Activated CD8-positive, alpha-beta T cell treated with anti-CD3 and anti-CD28 coated beads for 36 hours (primary cell): ENCODE measurements at places on chromosomes 7 and 10. TPM values are rescaled to one million over a fixed set of nuclear protein-coding genes. Genes with fewer than 3 reads are reported as not detected.
A peak's percentile ranks its signal among the peaks of the same experiment; 100 is the strongest.

MUC3A gene
- not detected for total RNA-seq

RAPGEF5 gene
- total RNA-seq: 0.99 TPM

POMZP3 gene
- 14.3 TPM for total RNA-seq

DNAH11 gene
- total RNA-seq: 2.7 TPM

STX1A gene
- total RNA-seq: 11.4 TPM

PWWP2B gene
- total RNA-seq: 6.6 TPM

- DNase-seq: no peak
These were observed 1.5 kb upstream of the HOXA9 start for GRCh38 chr7:27166531-27167505.

DNA sequence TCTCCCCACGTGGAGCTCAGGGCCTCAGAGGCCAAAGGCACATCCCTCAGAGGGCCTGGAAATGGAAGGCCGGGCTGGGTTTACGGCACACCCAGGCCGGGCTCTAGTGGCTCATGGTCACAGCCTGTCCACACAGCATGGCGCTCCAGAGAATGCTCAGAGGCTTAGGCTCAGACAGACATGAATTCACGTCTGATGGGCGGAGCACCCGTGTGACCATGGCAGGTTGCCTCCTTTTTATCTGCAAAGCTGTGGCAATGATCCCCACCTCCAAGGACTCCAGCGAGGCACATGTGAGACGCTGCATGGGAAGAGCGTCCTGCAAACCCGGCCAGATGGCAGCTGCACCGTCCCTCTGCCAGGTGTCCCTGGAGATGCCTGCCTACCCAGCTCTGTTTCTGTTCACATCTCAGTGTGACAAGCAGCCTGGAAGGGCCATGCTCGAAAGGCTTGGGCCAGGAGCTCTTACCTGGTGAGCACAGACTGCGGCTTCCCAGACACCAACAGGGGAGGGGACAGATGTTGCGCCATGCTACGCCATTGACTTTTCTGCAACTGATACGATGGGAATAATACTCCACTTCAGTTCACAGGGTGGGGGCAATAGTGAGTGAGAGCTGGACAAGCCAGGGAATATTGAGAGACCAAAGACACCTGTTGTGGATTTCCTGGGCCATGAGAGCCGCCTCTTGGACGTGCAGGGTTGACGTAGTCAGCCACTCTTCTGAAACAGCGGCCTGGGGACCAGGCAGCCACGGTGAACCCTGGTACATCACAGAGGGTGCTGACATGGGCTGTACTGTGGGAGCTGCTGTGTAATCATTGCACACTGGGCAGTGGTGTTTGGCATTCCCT, 34.4 kb upstream of the FAM20C start:
- no peak for DNase-seq

DNA sequence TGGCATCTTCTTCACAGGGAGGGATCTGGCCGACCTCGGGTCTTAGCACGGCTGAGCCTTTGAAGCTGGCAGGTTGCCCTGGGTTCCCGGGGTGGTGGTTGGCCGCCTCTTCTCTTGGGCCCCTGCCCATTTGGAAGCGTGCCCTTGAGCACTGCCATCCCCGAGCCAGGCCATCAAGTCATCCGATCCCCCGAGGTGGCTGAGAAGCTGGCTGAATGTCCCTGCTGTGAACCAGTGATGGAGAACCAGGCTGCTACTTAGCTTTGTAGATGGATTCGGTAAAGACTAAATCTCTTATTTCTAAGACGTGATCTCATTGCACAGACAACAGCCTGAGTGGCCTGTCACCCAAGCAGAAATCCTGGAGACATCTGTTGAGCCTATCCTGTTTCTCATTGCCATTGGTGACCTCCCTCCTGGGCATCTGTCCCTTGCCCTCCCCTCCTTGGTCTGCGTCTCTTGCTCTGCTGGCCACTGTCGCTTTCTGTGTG, 74.3 kb downstream of the GRK5 start:
- DNase-seq: no peak

DNA sequence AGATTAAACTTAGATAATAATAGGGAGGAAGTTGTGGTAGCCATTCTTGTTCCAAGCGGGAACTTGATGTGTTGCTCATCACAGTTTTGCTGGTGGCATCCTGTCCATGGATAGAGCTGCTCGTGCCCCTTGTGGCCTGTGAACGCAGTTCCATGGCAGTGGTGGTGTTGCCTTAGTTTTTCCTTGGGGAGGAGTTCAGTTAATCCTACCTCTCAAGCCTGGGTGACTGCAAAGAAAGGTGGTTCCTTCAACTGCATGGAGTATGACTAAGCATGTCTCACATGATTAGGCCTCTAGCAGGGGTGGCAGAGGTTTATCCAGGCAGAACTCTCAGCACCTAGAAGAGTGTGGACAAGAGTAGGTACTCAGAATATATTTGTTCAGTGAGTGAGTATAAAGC, 99.7 kb downstream of the MAPK8 start:
- DNase-seq: no peak

- no peak for DNase-seq
These were observed 164.6 kb downstream of the PTPRN2 start for GRCh38 chr7:158422887-158423560.

- no peak for DNase-seq
These were observed 1190.6 kb downstream of the SORCS1 start for GRCh38 chr10:105973902-105974301.

GRCh38 chr10:49595003-49595712, 15.0 kb upstream of the SLC18A3 start:
- DNase-seq: no peak

DNA sequence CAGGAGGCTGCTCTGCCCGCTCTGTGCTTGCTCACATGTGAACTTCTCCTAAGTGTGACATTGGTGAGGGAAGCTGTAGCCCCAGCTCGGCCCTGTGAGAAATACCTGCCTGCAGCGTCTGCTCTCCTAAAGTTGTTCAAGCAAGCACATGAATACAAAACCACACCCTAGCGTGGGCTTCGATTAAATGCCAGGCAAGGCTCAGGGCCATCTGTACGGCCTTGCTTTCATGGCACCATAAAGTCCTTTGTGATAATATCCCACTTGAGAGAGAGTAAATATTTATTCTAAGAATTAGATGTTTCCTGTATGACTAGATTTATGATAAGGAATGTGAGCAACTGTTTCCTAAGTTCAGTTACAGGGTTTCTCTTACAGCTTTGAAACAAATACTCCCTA, 262.8 kb upstream of the KLF14 start:
- DNase-seq: peak; percentile 69

GRCh38 chr10:69480068-69480412, 28.8 kb downstream of the TSPAN15 start:
- DNase-seq: no peak

- DNase-seq: no peak
These were observed 70.4 kb upstream of the DNAJB12 start for GRCh38 chr10:72425133-72425532.

GRCh38 chr10:124715439-124715838, 28.7 kb downstream of the FAM53B start:
- no peak for DNase-seq

GRCh38 chr7:18639711-18640110, 144.2 kb downstream of the HDAC9 start:
- DNase-seq: no peak

- DNase-seq: no peak
These were observed 5.3 kb downstream of the ALKBH4 start for GRCh38 chr7:102459221-102459844.

DNA sequence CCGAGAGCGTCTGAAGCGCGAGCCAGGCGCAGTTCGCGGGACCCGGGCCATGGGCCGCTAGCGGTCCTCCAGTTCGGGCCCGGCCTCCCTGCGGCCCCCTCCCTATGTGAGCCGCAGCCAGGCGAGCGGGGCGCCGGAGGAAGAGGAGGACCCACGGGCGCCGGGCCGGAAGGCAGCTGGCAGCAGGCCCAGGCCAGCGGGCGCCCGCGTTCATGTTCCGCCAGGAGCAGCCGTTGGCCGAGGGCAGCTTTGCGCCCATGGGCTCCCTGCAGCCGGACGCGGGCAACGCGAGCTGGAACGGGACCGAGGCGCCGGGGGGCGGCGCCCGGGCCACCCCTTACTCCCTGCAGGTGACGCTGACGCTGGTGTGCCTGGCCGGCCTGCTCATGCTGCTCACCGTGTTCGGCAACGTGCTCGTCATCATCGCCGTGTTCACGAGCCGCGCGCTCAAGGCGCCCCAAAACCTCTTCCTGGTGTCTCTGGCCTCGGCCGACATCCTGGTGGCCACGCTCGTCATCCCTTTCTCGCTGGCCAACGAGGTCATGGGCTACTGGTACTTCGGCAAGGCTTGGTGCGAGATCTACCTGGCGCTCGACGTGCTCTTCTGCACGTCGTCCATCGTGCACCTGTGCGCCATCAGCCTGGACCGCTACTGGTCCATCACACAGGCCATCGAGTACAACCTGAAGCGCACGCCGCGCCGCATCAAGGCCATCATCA, 1.1 kb downstream of the ADRA2A start:
- peak; percentile 17 for DNase-seq

- peak; percentile 65 for DNase-seq
These were observed 362.3 kb downstream of the GATA3 start for GRCh38 chr10:8416760-8417159.

GRCh38 chr10:75297021-75297599, 61.4 kb upstream of the COMTD1 start:
- no peak for DNase-seq

DNA sequence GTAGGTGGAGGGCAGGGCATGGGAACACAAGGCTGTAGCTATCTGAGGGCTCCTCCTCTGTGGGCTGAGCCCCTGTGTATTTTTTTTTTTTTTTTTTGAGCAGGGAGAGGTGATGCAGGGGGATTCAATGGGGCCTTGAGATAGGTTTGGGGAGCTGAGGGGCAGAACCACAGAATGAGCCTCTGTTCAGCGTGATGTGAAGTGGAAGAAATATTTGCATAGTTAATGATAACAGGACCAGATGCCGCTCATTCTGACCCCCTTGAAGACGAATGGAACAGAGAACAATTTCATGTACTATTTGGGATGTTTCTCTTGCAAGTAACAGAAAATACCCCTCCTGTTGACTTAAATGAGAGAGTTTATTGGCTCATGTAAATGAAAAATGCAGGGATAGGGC, 69.7 kb upstream of the EMX2 start:
- DNase-seq: no peak

- no peak for DNase-seq
These were observed 97.6 kb downstream of the SEM1 start for GRCh38 chr7:96612034-96612433.
